ENCODE measurements at places on chromosomes 11 and 22.
A peak's percentile ranks its signal among the peaks of the same experiment; 100 is the strongest.

GRCh38 chr22:28316014-28316413 is 363.6 kb downstream of the TTC28 start:
- DNase-seq, result no peak

GRCh38 chr11:18624161-18624560 is 10.0 kb downstream of the SPTY2D1 start:
- no peak for DNase-seq

GRCh38 chr22:27858626-27859025 is 57.1 kb upstream of the MN1 start:
- DNase-seq, result no peak

DNA sequence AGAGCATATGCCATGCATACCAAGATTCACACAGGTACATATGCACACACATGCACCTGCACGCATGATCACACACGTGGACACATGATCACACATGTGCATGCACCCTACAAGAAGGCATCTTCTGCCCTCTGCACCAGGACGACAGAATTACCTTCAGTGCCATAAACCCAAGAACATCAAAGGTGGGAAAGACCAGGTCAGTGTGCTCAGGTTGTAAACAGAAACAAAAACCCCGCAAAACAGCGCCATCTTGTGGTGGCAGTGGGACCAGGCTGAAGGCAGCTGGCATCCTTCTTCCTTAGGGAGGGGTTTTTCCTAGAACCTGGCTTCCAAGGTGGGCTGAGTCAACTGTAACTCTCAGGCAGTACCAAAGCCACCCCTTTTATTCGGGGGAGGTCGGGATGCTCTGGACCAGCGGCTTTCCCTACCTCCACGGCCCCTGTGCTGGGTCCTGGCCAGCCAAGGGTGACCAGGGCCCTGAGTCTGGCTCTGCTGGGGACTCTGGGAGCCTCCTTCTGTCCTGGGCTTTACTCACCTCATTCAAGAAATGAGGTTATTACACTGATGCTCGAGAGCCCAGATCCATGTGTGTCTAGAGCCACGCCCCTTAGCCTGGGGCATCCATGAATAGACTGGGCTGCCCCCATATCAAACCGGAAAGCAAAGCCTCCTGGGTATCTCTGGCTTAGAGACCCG is 69.4 kb upstream of the FGF3 start:
- peak; percentile 44 for DNase-seq

DNA sequence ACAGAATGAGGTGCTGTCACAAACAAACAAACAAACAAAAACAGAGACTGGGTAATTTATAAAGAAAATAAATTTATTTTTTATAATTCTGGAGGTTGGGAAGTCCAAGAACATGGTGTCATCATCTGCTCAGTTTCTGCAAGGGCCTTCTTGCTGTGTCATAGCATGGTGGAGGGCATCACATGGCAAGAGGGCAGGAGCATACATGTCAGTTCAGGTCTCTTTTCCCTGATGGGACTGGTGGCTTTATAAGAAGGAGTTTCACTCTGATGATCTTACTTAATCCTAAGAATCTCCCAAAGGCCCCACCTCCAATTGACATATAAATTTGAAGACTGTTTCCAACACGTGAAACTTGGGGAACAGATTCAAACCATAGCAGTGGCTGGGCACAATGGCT is 135.7 kb downstream of the NECTIN1 start:
- DNase-seq, result no peak

DNA sequence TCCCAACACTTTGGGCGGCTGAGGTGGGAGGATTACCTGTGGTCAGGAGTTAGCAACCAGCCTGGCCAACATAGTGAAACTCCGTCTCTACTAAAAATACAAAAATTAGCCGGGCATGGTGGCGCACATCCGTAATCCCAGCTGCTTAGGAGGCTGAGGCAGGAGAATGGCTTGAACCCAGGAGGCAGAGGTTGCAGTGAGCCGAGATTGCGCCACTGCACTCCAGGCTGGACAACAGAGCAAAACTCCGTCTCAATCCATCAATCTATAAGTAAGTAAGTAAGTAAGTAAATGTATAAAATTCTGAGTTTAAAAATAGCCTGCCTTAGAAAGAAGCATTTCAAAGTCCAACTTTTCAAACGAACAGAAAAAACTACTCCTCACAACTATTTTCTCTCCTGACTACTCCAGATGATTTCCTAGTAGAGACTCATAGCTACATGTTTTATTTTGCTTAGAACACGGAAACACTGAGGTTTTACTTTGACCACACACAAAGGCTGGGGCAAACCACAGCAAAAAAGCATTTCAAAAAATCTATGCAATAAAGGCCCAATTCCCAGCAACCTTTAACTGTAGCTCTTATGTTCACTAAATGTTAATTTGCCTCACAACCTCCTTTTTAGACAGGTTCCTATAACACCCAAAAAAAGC is 16.3 kb downstream of the SPTY2D1 start:
- DNase-seq, result no peak

DNA sequence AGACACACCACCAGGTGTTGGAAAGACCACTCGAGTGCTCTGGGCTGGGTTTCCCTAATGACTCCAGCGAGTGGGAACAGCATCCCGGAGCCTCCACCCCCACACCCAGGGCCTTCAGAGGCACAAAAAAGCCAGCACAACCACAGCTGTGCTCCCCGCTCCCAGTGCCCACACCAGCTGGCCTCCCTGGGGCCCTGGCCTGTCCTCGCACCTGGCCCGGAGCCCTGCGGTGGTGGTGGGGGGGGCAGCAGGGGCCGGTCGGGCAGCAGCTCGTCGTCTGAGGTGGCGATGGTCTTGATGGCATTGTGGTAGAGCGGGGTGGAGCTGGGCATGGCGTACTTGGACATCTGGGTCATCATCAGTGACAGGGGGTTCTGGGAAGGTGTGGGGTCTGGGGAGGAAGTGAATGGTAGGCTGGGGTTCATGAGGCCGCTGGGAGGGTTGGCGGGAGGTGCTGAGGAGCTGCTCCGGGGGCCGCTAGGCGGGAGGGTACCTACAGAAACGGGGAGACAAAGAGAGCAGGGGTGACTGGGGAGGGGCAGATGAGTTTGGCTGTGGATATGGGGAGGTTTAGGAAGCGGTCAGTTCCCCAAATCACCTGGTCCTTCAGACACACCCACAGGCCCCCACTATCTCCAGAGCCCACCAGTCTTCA is 16.1 kb downstream of the CXCR5 start:
- no peak for DNase-seq

GRCh38 chr11:64223001-64223651 is 2.9 kb downstream of the TRPT1 start:
- DNase-seq, result no peak

DNA sequence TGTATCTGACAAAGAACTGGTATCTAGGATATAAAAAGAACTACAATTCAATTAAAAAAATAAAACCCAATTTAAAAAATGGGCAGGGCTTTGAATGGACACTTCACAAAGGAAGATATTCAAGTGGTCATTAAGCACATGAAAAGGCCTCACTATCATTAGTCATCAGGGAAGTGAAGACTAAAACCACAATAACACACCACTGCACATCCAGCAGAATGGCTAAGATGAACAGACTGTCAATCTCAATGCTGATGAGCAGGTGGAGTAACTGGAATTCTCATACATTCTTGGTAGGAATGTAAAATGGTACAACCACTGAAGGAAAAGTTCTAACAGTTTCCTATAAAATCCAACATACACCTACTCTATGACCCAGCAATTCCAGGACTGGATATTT is 8.9 kb downstream of the HPS4 start:
- DNase-seq, result peak; percentile 48

GRCh38 chr22:38110008-38110862 is at the start of gene BAIAP2L2:
BAIAP2L2 (minus strand) TSS chr22:38110684; CDS start chr22:38110525, 159 bp downstream.
- DNase-seq, result no peak

DNA sequence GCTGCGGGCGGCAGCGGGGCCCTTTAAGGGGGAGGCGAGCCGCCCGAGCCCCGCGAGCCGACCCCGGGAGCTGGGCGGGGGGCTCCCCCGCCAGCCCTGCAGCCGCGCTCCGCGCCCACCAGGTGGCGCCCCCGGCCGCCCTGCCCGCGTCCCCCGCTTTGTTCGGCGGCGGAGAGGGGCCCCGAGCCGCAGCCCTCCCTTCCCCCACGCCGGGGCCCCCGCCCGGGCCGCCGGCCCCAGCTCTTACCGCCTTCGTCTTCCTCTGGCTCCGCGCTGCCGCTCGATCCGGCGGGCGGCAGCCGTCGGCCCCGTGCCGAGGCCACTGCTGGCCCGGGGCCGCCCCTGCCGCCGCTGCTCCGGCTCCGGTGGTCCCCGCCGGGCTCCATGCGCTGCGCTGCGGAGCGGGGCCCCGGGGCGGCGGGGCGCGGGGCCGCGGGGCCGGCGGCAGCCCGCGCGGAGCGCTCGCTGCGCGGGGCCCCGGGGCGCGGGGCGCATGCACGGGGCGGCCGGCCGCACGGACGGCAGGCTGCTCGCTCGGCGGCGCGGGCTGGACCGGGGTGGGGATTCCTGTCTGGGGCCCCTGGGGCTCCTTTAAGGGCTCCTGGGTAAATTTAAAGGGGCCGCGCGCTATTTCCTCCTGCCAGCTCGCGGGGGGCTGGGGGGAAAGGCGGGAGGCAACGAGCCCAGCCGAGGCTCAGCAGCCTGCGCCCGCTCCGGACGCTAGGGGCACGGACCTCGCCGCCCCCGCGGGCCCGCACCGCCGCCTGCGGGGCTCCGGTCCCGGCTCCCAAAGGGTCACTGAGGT is at the start of gene ZFTA:
Gene ZFTA (minus strand): TSS at position 539 of the 805 bp plus-strand sequence. CDS start 153 bp downstream, at position 386.
- DNase-seq, result peak; percentile 42

- DNase-seq, result no peak
These were observed 164.4 kb upstream of the BDNF start for GRCh38 chr11:27864611-27865010.

DNA sequence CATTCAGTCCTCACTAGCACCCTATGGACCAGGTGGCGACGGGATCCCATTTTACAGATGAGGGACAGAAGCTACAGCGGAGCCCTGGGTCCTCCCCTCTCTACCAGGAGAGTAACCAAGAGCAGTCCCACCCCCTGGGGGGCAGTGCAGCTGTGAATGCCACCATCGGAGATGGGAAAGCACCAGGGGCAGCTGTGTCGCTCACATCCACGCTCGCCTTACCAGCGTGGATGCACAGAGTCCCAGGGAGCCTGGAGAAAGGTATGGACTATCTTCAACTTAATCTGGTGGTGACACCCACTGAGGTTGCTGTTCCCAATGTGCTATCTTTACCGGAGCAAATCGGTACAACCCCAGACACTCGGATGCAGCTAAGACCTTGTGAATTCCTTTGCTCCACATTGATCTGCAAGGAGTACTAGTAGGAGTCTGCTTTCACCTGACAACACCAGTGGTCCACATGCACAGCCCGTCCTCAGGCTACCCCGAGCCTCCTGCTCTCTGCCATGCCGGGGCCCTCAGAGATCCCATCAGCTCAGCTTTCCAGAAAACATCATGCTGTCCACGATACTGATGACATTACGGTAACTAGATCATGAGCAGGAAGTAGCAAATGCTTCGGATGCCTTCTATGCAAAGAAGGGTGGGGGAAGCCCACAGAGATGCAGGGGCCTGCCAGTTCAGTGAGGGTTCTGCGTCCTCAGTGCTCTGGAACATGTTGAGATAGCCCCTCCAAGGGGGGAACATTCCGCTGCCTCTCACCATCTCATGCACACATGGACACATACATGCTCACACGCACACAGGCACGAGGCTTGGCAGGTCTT is 126.0 kb downstream of the CTTN start:
- DNase-seq, result no peak

DNA sequence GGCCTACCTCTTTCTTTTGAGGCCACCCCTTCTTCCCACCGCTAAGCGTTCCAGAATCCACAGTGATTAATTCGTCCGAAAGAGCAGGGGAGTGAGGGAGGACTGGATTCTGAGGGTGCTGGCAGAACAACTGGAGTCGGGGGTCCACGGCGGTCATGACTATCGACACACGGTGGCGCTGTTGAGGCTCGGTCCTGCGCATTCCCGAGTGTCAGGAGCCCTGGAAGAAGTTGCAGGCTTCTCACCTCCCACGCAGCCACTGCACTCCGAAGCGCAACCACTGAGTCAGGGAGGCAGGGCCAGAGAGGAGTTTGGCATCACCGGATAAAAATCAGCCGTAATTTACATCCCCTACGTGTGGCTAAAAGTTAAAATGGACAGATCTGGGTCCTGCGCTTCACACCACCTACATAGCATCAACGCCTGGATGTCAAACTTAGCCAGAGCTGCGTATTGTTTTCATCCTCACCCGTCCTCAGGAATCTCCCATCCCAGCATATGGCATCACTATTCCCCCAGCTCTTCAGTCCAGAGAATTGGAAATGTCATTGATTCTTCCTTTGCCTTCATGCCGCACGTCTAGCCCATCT is 10.7 kb upstream of the CTSF start:
- DNase-seq, result peak; percentile 51

DNA sequence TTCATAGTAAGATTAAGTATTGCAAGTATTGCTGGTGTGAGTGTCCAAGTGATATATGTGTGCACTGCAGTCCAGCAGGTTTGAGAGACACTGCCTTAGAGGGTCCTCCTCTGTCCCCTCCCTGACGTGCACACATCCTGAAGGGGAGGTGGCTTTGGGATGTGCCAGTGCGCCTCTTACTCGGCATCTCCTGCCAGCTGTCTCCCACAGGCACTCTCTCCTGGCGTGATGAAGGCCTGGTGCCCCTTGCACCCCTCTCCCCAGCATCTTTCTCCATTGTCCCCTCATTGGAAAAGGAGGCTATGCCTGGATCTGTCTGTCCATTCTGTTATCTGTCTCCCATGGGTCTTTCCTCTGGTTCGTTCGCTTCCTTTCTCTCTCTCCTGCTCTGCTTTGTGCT is 24.2 kb downstream of the GTPBP1 start:
- no peak for DNase-seq

DNA sequence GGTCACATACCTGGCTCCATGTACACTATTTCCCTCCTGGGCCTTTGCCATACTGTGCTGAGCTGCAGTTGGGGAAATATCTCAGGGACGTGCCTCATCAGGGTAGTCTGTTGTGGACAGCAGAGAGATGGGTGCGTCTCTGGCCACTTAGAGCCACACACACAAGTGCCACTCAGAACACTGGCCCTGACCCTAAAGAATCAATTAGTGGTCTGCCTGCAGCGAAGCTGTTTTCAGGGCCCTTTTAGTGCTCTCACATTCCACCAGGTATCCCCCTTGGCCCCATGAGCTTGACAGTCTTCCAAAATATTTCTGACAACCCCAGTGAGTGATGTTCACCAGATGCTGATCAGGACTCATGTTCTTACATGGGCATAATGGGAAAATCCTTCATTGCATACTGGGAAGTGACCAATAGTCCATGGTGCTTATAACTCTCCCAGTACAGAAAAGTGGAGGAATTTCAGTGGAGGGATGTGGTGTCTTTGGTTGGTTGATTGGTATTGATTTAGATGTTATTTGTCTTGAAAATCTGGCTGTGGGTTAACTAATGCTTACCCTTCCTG is 66.1 kb downstream of the ME3 start:
- DNase-seq, result no peak

GRCh38 chr11:72240461-72241290 is 3.3 kb downstream of the PHOX2A start:
- DNase-seq, result no peak

DNA sequence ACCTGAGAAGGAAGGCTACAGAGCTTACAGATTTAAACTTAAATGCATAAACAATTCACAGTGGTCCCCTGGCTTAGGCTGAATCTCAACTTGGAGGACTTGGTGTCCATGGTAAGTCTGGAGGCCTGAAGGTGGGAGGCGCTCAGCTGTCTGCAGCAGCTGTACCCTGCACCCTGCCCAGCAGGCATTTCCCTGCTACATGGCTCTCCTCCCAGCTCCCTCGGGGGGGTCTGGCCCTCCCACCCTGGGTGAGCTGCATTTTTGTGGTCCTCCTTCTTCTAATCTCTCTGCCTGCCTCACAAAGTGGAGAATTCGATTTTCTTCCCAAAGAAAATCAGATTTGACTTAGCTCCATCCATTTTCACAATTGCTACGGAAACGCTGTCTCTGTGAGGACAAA is 273.2 kb downstream of the KIRREL3 start:
- no peak for DNase-seq

- DNase-seq, result no peak
These were observed 32.5 kb upstream of the ZBTB44 start for GRCh38 chr11:130347261-130347660.

Measured in kidney capillary endothelial cell (primary cell).